Globus pallidus (tissue), 1 donor: ENCODE measurements at places on chromosomes 2 and 18.

- DNase-seq = no peak
These were observed 205.8 kb upstream of the SMAD2 start for GRCh38 chr18:48136051-48136826.

- no peak for DNase-seq
These were observed 13.4 kb upstream of the NPAS2 start for GRCh38 chr2:100806550-100806949.

GRCh38 chr2:1415501-1415900 lies 2.2 kb downstream of the TPO start:
- DNase-seq = no peak

GRCh38 chr2:149601141-149601796 lies 13.7 kb upstream of the MMADHC start:
- DNase-seq = no peak

- DNase-seq = no peak
These were observed 19.1 kb upstream of the FHL2 start for GRCh38 chr2:105417857-105418436.

GRCh38 chr2:10911291-10912075 lies at the start of gene KCNF1:
Gene KCNF1 (plus strand): TSS chr2:10911934. CDS start chr2:10912427, 493 bp downstream.
- no peak for DNase-seq

DNA sequence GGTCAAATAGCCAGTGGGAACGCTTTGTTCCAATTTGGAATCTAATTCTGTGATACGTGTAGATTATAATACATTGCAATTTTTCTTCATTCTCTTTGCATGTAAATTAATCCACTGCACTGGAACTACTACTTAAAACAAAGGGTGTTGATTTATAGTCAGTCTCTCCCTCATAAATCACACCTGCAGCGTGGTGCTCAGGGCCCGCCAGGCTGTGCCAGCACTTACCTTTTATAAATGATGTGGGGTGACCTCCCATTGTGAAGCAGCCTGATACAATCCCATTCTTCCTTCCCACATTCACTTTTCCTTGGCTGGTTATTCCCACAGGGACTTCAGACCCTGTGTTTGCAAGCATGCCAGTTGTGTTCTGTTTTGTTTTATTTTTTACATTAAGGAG lies 302.3 kb upstream of the ID2 start:
- no peak for DNase-seq

- DNase-seq = no peak
These were observed 3.2 kb downstream of the NRP2 start for GRCh38 chr2:205685314-205686055.

DNA sequence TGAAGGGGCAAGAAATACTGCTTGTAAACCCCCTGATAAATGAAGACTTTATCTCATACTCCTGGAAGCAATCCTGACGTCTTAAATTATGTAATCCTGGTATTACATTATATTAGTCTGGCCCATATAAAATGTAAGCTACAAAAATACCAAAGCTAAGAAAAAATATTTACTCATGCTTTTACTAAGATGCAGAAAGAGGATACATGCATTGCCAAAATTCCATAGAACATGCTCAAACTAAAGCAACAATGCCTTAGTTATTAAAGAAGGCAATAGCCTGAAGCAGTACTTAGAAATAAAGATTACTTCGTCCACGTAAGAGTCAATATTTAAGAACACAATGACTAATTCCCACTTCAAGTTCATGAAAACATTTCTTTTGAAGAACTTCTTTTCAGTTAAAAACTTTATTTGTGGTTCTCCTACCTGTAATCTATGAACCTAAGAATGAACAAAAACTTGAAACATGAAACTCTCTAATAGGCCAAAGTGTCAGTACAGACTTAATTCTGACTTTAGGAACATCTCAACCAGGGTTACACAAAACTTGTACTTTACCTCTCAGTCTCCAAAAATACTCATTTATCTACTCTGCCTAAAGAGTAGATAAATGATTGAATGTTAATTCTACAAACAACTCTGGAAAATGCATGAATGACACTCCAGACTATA lies 117.3 kb downstream of the THADA start:
- no peak for DNase-seq

GRCh38 chr2:136297312-136297711 lies 179.4 kb upstream of the CXCR4 start:
- DNase-seq = no peak

GRCh38 chr2:69022548-69022947 lies 9.6 kb downstream of the ANTXR1 start:
- DNase-seq = no peak

DNA sequence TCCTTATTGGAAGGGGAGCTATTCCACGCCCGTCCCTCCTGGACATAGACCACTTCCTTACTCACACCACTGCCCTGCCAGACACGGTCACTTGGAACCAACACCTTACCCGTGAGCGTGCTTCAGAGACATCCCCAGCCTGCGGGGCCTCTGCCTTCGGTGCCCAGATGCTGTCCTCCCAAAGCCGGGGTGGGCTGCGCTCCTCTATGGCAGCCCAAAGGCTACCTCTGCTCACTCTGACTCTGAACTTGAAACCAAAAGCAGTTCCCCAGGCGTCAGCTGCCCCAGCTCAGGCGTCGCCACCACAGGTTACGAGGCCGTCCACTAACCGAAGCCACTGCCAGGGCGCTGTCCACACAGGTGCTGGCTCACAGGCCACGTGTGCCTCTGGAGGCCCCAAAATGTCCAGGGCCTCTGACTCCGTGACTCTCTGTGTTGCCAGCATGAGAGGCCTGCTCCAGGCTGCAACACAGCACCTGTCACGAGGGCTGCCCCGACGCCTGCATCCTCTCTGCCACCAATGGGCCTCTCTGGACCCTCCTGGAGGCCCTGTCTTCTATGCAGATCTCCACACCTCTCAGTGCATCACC lies 23.8 kb downstream of the HDAC4 start:
- DNase-seq = no peak

DNA sequence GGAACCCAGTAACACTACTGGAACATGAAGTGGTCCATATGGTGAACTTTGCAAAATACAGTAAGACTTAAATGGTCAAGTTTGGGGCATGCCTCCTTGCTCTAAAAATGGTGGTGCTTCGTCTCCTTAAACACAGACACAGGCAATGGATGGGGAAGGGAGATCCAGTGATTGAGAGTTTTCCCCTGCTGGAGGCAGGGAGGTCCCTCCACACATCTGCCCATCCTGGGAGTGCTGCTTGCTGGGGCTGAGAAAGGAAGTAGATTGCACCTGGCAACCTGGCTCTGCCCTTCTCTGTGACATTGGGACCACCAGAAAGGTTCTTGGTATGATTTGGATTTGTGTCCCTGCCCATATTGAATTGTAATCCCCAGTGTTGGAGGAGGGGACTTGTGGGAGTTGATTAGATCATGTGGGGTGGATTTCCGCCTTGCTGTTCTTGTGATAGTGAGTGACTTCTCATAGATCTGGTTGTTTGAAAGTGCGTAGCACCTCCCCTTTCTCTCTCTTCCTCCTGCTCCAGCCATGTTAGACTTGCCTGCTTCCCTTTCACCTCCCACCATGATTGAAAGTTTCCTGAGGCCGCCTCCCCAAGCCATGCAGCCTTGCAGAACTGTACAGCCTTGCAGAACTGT lies 35.4 kb upstream of the SKOR2 start:
- no peak for DNase-seq

- no peak for DNase-seq
These were observed 28.1 kb upstream of the TMEM247 start for GRCh38 chr2:46451131-46451711.

DNA sequence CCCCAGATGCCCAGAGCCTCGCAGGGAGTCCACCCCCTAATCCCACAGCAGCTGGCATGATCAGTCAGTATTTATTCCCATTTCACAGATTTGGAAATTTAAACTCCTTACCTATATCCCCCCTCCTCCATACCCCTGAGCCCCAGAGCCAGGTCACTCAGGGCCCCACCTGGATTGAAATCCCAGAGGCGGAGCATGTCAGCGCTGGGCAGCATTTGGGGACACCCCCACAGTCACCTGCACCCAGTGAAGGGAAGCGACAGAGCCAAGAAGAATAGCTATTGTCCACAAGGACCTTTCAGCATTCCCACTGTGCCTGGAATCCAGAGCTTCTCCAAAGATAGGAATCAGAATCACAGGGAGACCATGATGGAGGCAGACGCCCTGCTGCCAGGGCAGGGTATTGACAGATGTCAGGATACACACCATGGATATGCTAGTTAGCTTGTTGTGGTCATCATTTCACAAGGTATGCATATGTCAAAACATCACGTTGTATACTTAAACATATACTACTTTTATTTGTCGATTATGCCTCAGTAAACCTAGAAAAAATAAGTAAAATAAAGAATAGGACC lies 968 bp upstream of the ASTL start:
- no peak for DNase-seq

- no peak for DNase-seq
These were observed 141.5 kb downstream of the PIGN start for GRCh38 chr18:62045316-62045715.

- no peak for DNase-seq
These were observed 89.3 kb downstream of the ARMC9 start for GRCh38 chr2:231287696-231288095.

DNA sequence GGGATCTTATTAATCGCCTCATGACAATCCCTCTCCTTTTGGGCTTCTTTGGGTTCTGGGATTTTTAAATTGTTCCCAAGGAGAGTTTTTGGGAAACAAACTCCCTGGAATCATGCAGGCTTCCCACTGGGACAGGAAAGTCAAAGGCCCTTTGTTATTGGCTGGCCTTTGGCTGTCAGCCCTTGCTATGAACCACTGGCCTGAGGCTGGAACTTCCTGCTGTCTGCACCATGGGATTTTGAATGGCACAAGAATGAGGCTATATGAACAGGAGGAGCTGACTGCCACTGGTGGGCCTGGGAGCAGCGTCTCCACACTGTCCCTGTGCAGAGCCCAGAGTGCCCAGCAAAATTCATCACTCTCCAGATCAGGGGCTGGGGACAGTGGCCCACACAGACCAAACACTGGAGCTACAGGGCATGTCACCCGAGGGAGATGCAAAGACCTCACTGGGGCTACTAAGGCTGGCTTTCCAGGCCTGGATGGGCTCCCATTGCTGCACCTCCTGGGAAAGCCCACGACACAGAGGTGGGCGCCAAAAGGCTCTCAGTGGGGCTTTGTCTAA lies 35.7 kb downstream of the STEAP3 start:
- peak; percentile 72 for DNase-seq

DNA sequence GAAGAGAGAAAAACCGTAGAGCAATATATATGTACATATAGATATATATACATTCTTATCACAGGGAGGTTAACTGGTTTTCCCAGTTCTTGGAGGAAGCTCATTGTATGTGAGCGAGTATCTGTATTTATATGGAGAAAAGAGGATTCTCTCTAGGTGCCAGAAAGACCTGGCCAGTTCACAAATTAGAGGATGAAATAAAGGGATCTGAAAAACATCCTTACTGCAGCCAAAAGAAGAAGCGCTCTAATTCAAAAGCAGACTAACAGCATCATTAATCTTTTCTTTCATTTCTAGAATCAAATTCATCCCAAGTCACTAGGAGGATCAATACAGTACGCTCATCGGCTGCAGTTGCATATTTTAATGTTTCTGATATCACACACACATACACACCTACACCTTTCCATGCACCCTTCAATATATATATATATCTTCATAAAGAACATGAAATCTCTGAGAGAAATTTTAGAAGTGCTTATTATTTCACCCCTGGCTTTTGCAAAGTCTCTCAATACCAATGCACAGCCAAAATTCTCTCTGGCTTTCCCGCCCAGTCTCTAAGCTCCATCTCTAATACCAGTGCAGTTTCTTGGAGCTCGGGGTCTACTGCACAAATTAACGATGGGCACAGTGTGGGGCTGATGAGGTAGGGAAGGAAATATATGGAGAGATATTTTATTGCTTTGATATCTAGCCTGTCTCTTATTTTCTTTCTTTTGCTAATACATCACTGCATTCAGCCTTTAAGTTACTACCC lies 731 bp downstream of the NRXN1 start:
- no peak for DNase-seq

- peak; percentile 48 for DNase-seq
These were observed 280.4 kb downstream of the C1D start for GRCh38 chr2:67782443-67782842.

DNA sequence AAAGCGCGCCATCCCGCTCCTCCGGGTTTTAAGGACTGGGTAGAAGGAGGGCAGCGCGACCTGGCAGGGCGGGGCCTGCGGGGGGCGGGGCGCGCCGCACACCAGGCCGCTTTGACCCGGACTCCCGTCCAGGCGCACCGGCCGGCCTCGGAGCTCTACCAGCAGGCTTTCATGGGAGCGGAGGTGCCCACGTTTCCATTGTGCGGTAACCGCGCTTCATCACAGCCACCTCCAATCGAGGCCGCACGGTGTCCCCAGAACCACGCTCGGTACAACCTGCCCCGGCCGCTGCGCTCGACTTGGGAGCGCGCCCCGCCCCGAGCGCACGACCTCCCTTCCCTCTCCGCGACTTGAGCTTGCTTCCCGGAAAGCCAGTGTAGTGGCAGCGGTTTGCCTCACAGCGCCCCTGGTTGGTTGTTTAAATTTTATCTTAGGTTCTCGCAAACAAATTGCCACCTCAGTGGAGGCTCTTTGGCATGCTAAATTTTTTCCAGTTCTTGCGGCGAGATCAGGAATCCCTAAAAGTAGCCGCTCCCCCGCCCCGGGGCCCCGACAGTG lies 280 bp upstream of the CYP1B1 start:
- DNase-seq = no peak

GRCh38 chr2:175251425-175252041 lies 70.0 kb upstream of the ATP5MC3 start:
- peak; percentile 20 for DNase-seq

GRCh38 chr2:209314653-209315052 lies 109.2 kb upstream of the MAP2 start:
- no peak for DNase-seq

DNA sequence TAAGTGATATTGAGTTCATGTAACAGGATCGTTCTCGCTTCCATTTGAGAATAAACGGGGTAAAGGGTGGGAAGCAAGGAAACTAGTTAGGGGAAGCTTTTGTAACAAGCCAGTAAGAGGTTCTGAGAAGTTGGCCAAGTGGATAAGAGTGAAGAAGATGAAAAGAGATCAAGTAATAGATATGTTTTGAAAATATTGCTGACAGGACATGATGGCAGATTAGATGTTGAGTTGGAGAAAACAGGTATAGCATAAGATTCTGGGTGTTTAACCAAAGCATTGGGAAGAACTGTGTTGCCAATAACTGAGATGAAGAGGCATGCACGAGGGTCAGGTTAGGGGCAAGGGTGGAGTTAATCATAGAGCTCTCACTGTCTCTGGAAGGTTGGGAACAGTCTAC lies 330.0 kb upstream of the LRRTM1 start:
- no peak for DNase-seq

DNA sequence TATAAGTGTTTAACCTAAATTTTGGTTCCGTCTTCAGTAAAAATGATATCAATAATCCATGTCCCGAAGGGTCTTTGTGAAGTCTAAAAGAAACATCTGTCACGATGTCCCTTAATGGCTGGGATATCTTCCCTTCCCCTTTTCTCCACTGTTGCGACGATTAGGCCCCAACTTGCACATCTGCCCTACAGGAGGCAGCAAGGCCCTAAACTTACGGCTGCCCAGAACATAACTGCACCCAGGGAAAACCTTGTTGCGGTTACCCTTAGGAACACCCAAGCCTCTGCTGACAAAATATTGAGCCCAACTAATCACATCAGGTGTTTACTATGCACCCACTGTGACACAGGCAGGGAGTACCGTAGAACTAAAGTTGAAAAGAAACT lies 1.3 kb upstream of the SMAD2 start:
- DNase-seq = peak; percentile 44
